ENCODE measurements at places on chromosomes 1 and 21. TPM values are rescaled to one million over a fixed set of nuclear protein-coding genes. Genes with fewer than 3 reads are reported as not detected.

GRCh38 chr1:108560189-108560873, 431 bp downstream of the EEIG2 start:
- peaks cover 3% of the 10 kb centered on the region for H3K36me3 ChIP-seq
- H3K4me1 ChIP-seq = peaks cover 34% of the 10 kb centered on the region
- peaks cover 5% of the 10 kb centered on the region for H3K27me3 ChIP-seq
- H3K27ac ChIP-seq = peak overlapping the region; percentile 86

Gene GJA9
- total RNA-seq = not detected

GRCh38 chr1:223374064-223374610, 10.2 kb upstream of the SUSD4 start:
- no peak for DNase-seq
- H3K27ac ChIP-seq = no peak overlapping the region
- H3K36me3 ChIP-seq = no peaks in the 10 kb centered on the region
- no peaks in the 10 kb centered on the region for H3K4me1 ChIP-seq

GRCh38 chr21:22993822-22994574, 1995.8 kb downstream of the NCAM2 start:
- H3K27me3 ChIP-seq = no peaks in the 10 kb centered on the region
- H3K36me3 ChIP-seq = no peaks in the 10 kb centered on the region
- no peak overlapping the region for H3K27ac ChIP-seq
- no peaks in the 10 kb centered on the region for H3K4me1 ChIP-seq
- DNase-seq = no peak
- H3K4me3 ChIP-seq = no peak overlapping the region
